ENCODE measurements at places on chromosomes 3 and 15. TPM values are rescaled to one million over a fixed set of nuclear protein-coding genes. Genes with fewer than 3 reads are reported as not detected.

DNA sequence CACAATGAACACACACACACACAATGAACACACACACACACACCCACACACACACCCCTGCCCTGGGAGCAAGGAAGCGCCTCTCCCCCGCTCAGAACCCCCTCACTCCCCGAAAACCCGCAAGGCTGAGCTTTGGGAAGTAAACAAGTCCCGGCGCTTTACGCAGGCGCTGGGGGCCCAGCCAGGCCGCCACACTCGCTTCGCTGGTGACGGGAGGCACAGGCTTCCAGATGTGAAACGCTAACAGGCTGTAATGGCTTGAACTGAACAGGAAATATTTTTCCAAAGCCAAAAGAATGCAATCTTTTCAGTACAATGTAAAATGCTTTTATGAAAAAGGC is 122.7 kb upstream of the IGF1R start:
- H3K27ac ChIP-seq: no peak overlapping the region
- H3K4me3 ChIP-seq: peak overlapping the region; percentile 12
- no peaks in the 10 kb centered on the region for H3K36me3 ChIP-seq

GRCh38 chr15:79962178-79962577 is 8.8 kb downstream of the BCL2A1 start:
- no peaks in the 10 kb centered on the region for H3K4me1 ChIP-seq
- H3K4me3 ChIP-seq: no peak overlapping the region
- H3K27ac ChIP-seq: no peak overlapping the region
- H3K27me3 ChIP-seq: no peaks in the 10 kb centered on the region

- no peaks in the 10 kb centered on the region for H3K27me3 ChIP-seq
- peaks cover 34% of the 10 kb centered on the region for H3K4me1 ChIP-seq
- H3K36me3 ChIP-seq: peaks cover 40% of the 10 kb centered on the region
- H3K27ac ChIP-seq: peak overlapping the region; percentile 99
- H3K4me3 ChIP-seq: no peak overlapping the region
Measured at GRCh38 chr3:14143271-14144225, 18.7 kb downstream of the TMEM43 start.

DNA sequence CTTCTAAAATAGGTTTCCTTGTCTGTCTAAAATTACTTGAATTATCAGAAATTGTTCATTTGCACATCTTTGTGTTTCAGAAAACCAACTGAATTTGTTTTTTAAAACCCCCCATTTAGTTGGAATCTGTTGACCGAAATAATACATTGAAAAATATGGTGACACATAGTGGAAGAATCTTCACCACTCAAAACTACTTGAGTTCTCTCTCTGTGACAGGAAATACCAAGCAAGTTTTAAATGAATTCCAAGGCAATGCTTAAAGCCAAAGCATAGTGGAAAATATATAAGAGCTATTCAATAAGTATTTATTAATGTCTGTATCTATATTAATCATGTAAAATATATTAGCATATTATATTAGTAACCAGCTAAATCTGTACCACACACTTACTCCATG is 224.9 kb upstream of the COL8A1 start:
- H3K36me3 ChIP-seq: no peaks in the 10 kb centered on the region
- H3K4me3 ChIP-seq: no peak overlapping the region
- peaks cover 9% of the 10 kb centered on the region for H3K4me1 ChIP-seq
- peak; percentile 52 for DNase-seq
- no peaks in the 10 kb centered on the region for H3K27me3 ChIP-seq

GRCh38 chr3:29100292-29100691 is 180.6 kb upstream of the RBMS3 start:
- H3K36me3 ChIP-seq: no peaks in the 10 kb centered on the region
- H3K27ac ChIP-seq: no peak overlapping the region
- peak; percentile 2 for DNase-seq
- H3K27me3 ChIP-seq: no peaks in the 10 kb centered on the region
- H3K4me1 ChIP-seq: no peaks in the 10 kb centered on the region
- H3K4me3 ChIP-seq: no peak overlapping the region

DNA sequence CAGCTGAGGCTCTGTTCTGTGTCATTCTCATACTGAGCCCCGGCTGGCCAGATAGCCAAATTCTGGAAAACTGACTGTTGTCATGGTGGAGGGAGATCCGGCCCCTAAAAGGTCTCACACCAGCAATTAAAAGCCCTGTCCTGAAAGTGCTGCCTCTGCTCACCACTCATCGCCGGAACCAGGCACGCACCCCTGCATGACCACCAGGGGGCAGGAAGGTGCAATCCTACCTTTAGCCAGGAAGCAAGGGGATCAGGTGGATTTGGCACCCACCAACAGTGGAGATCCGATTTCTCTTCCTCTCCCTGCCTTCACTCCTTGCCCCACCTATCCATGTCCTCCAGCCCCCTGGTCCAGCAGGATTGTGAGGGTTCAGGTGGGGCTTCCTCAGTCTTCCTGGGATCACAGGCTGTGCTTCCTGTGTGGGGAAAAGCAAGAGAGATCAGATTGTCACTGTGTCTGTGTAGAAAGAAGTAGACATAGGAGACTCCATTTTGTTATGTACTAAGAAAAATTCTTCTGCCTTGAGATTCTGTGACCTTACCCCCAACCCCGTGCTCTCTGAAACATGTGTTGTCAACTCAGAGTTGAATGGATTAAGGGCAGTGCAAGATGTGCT is 16.1 kb upstream of the CACNA2D2 start:
- H3K4me3 ChIP-seq: no peak overlapping the region
- no peak overlapping the region for H3K27ac ChIP-seq
- no peaks in the 10 kb centered on the region for H3K36me3 ChIP-seq
- no peaks in the 10 kb centered on the region for H3K4me1 ChIP-seq
- peaks cover 3% of the 10 kb centered on the region for H3K27me3 ChIP-seq

- DNase-seq: peak; percentile 69
- H3K36me3 ChIP-seq: no peaks in the 10 kb centered on the region
- H3K27me3 ChIP-seq: no peaks in the 10 kb centered on the region
- H3K4me3 ChIP-seq: no peak overlapping the region
Measured at GRCh38 chr15:95994418-95994817, 336.1 kb upstream of the NR2F2 start.

DNA sequence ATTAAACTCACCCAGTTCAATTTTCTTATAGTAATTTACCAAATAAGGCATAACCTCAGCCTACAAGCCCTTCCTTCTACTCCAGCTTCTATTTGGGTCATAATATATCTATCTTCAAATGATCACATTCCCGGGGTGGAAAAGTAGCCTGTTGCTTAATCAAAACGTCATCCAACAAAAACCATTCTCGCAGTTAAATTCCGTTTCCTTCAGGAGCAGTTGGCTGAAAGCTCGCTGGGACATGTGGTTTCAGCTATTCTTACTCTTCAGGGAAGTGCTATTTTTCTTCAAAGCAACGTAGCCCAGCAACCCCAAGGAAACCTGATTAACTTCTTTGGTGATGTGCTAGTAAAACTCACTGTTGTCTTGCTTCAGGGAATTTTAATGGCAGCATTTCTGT is 59.6 kb downstream of the MAGI1 start:
- peak; percentile 91 for DNase-seq
- H3K27ac ChIP-seq: peak overlapping the region; percentile 60
- no peaks in the 10 kb centered on the region for H3K36me3 ChIP-seq
- H3K4me3 ChIP-seq: no peak overlapping the region

DNA sequence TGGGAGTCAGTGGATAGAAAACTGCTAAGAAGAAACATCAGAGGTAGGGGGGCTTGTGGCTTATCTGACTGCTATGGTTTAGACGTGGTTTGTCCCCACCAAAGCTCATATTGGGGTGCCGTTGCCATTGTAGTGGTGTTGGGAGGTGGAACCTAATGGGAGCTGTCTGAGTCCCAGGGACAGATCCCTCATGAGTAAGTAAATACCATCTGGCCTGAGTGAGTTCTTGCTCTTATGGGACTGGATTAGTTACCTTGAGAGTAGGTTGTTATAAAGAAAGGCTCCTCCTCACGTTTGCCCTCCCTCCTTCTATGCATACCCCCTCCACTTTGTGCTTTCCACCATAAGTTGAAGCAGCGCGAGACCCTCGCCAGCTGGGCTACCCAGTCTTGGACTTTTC is 53.4 kb upstream of the VILL start:
- H3K36me3 ChIP-seq: no peaks in the 10 kb centered on the region
- DNase-seq: no peak
- no peak overlapping the region for H3K4me3 ChIP-seq
- peaks cover 29% of the 10 kb centered on the region for H3K4me1 ChIP-seq
- H3K27me3 ChIP-seq: no peaks in the 10 kb centered on the region

- H3K36me3 ChIP-seq: no peaks in the 10 kb centered on the region
- H3K4me3 ChIP-seq: no peak overlapping the region
- peaks cover 10% of the 10 kb centered on the region for H3K4me1 ChIP-seq
- no peak for DNase-seq
- no peak overlapping the region for H3K27ac ChIP-seq
Measured at GRCh38 chr3:19891740-19892139, 42.3 kb downstream of the EFHB start.

DNA sequence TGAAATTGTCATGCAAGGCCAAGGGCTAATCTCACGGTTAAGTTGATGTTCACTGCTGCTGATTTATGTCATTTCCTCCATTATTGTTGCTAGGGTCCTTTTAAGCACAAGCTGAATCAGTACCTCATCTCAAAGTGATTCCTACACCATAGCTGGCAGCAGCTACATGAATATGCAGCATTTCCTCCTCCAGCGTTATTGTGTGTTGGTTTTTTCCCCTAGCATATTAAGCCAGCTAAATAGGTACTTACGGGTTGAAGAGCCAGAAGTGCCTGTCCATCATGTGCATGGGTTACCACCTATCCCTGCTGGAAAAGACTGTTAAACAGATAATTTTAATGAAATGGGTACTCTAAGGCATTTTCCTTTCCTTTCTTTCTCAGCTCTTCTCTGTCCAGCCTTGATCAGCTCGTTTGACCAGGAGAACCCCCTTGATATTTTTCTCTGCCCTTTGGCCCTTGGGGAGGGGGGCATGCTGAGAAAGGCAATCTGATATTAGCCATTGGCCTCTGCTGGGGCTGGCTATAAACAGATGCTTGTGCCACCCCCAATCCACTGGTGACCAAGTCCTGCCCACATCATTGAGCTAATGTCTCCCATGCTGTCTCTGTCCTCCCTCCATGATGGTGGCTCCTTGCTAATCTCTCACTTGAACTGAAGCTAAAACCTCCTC is 115.6 kb upstream of the PLXNA1 start:
- DNase-seq: no peak
- no peaks in the 10 kb centered on the region for H3K27me3 ChIP-seq

GRCh38 chr15:82871358-82871757 is 61.9 kb downstream of the WHAMM start:
- no peak overlapping the region for H3K4me3 ChIP-seq
- no peaks in the 10 kb centered on the region for H3K4me1 ChIP-seq
- H3K36me3 ChIP-seq: no peaks in the 10 kb centered on the region
- no peak overlapping the region for H3K27ac ChIP-seq
- no peak for DNase-seq

DNA sequence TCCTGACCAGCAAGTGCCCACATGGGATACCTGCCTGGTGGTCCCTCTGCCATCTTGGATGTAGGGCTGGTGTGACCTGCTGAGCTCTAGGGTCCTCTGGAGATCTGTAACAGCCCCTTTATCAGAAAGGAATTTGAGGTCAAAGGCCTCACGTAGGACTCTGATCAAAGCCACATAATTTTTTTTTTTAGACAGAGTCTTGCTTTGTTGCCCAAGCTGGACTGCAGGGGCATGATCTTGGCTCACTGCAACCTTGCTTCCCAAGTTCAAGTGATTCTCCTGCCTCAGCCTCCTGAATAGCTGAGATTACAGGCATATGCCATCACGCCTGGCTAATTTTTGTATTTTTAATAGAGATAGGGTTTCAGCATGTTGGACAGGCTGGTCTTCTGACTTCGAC is 9.5 kb downstream of the ITGB5 start:
- no peak overlapping the region for H3K4me3 ChIP-seq
- H3K36me3 ChIP-seq: no peaks in the 10 kb centered on the region
- DNase-seq: no peak

GRCh38 chr3:119779731-119780383 is 2.0 kb upstream of the NR1I2 start:
- H3K36me3 ChIP-seq: no peaks in the 10 kb centered on the region
- no peak overlapping the region for H3K27ac ChIP-seq
- H3K4me3 ChIP-seq: no peak overlapping the region
- H3K27me3 ChIP-seq: no peaks in the 10 kb centered on the region
- no peaks in the 10 kb centered on the region for H3K4me1 ChIP-seq

DNA sequence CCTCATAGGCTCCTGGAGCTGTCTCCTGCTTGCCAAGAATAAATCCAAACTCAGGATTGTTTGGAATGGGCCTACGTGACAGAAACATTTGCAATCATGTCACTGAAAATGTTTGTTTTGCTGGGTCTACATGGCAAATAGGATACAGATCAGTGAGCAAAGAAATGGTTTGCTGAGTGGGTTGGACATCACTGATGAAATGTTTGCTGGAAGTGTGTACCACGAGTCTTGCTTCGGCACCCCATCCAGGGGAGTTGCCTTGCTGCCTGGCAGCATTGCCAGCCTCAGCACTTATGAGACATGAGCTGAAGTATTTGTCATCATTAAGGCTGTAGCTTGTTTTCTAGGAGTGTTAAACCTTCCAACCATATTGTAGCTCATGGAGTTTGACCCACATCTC is 213.3 kb upstream of the CFAP20DC start:
- no peaks in the 10 kb centered on the region for H3K4me1 ChIP-seq
- no peaks in the 10 kb centered on the region for H3K27me3 ChIP-seq
- H3K27ac ChIP-seq: no peak overlapping the region
- H3K36me3 ChIP-seq: no peaks in the 10 kb centered on the region

- peak overlapping the region; percentile 89 for H3K4me3 ChIP-seq
- H3K27me3 ChIP-seq: no peaks in the 10 kb centered on the region
- H3K27ac ChIP-seq: peak overlapping the region; percentile 66
- H3K36me3 ChIP-seq: no peaks in the 10 kb centered on the region
- DNase-seq: peak; percentile 8
Measured at GRCh38 chr3:120348065-120348990, 826 bp downstream of the LRRC58 start.

DNA sequence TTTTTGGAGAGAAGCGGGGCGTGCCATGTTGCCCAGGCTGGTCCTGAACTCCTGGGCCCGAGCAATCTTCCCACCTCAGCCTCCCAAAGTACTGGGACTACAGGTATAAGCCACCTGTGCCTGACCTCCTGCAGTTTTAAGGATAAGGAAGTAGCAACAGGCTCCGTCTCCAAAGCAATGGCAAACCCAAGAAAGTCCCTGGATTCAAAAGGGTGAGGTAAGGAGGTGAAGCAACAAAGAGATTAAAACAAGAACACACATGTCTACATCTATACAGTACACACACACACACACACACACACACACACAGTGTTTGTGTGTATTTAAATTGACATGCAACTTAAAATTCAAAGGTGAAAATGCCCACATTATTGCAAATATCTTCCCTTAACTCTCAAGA is 58.9 kb downstream of the ABCC5 start:
- H3K4me3 ChIP-seq: no peak overlapping the region
- DNase-seq: no peak
- H3K27ac ChIP-seq: no peak overlapping the region

ECE2 gene
- polyA plus RNA-seq: not detected

NPRL2 gene
- 26.2 TPM for polyA plus RNA-seq

CD200 gene
- 0.22 TPM for polyA plus RNA-seq

TMEM207 gene
- polyA plus RNA-seq: not detected

C3orf80 gene
- polyA plus RNA-seq: 0.08 TPM

Measured in fibroblast of lung (primary cell).